ENCODE measurements at places on chromosomes 1 and 21.

GRCh38 chr1:57089855-57090254 is 124.0 kb upstream of the C8B start:
- DNase-seq, result no peak

DNA sequence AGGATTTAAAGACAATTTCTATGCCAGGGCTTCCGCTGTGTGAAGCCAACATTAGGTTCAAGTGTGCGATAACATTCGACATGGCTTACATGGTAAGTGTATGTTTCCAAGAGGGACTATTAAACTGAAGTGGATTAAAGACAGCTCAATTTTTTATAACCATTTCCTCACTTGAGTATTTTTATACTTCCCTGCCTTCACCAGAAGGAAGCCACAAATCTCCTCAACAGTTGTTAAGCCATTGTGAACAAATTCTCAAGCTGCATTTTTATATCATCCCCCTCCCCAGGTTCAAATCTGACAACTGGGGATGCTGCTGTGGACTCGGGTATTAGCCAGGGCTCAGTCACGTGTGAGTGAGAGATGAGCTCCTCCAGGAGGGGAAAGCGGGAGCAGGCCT is 116.3 kb downstream of the RHOU start:
- DNase-seq, result no peak

GRCh38 chr1:195909061-195909460 is 699.2 kb downstream of the KCNT2 start:
- no peak for DNase-seq

DNA sequence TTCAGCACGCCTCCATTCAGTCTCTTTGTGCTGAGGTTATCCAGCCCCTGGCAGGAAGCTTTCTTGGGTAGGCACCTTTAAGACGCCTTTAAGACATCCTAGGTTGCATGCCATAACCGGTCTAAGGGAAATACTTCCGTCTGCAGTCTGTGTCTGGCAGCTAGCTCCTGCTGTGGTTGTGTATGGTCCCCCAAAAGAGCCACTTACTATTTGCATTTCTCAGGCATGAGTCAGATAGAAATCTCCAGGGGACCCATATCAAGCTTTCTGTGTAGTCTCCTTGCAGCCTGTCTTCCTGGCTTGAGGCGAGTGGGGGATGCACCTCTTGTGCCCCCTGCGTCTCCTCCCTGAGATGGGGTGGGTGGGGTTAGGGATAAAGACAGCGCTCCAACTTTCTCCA is 10.0 kb upstream of the RYR2 start:
- DNase-seq, result no peak

- DNase-seq, result no peak
Observed at GRCh38 chr1:45974541-45975269, 157.7 kb downstream of the PIK3R3 start.

- no peak for DNase-seq
Observed at GRCh38 chr21:32184065-32184464, 94.8 kb downstream of the MIS18A start.

- DNase-seq, result no peak
Observed at GRCh38 chr1:44724296-44724954, 6.5 kb downstream of the RNU5D-1 start.

- peak; percentile 69 for DNase-seq
Observed at GRCh38 chr1:186404454-186405051, 28.9 kb downstream of the ODR4 start.

GRCh38 chr1:54105736-54106269 is 47.0 kb downstream of the CDCP2 start:
- no peak for DNase-seq

- no peak for DNase-seq
Observed at GRCh38 chr1:46062651-46063319, 69.6 kb downstream of the PIK3R3 start.

DNA sequence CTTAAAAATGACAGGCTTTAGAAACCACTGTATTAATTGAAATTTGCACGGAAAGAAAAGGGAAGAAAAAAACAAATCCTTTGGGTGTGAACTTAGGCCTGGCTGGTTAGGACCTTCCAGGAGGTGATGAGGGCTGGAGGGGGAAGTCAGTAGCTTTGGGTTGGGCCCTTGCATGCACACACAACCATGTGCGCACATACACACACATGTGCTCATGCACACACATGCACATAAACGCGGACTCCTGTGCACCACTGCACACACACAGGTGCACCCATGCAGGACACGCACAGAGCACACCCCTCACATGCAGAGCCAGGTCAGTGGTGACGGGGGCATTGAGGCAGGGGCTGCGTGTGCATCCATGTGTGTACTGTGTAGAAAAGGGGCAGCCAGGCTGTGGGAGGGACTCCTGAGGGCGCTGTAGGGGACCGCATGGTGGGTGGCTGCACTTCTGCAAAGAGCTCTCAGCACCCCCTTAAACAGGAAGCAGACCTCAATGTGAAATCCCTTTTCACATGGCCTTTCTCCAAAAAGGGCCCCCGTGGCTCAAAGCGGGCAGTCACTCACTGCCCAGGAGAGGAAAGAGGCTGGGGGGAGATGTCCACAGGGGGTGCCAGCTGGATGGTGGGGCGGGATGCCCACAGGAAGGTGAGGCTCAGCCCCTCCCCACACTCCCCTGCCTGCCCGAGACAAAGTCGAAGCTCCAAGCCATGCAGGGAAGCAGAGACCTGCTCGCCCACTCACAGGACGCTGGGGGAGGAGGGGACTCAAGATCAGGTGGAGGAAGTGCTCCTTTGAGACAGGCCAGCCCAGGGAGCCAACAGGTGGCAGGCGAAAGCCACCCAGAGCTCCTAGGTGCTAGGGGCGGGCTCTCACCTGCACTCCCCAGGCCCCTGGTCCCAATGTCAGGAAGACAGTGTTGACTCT is 95.2 kb downstream of the ITPKB start:
- no peak for DNase-seq

DNA sequence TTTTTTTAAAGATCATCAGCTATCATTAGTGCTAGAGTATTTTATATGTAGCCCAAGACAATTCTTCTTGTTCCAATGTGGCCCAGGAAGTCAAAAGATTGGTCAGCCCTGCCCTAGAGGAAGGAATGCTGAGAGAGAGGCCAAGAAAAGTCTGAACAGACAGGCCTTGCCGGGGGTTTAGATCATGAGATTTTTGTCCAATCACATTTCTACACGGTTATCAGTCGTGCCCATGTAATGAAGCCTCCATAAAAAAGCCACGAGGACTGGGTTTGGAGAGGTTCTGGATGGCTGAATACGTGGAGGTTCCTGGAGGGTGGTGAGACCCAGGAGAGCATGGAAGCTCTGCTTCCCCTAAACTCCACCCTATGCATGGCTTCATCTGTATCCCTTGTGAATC is 24.3 kb upstream of the ENO1 start:
- no peak for DNase-seq

GRCh38 chr1:200029035-200029821 is 1.7 kb downstream of the NR5A2 start:
- DNase-seq, result no peak

DNA sequence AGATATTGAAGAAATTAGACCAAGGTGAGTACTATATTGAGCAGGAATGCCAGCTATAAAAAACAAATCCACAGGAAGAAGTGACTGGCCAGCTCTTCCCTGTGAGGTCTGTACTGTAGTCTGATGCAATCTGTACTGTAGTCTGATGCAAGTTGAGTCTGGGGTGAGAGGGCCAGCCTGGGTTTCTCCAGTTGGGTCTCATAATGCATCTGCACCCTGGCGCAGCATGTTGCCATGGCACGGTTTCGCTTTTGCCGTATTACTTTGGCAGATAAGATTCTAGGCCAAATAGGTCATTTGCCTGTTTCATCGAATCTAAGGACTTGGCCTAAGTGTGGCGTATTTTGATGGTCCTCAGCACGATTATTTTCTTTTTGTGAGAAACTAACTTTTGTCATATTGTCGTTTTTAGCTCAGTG is 24.4 kb upstream of the PGD start:
- DNase-seq, result no peak

DNA sequence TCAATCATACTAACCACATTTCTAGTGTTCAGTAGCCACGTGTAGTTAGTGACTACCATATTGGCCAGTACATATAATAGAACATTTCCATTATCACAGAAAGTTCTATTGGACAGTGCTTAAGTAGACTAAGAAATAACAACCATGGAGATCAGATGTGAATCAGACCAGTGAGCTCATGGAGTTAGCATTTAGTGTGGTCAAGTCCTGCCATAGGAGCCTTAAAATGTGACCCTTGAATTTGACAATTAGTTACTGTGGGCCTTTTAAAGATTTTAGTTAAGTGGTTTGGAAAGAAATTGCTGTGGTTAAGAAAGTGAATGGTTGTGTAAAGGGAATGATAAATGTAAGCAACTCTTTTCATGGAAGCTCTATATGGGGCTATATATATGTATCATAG is 123.4 kb downstream of the POU2F1 start:
- no peak for DNase-seq

GRCh38 chr1:22225858-22226589 is 83.1 kb upstream of the WNT4 start:
- no peak for DNase-seq

GRCh38 chr1:1678581-1679380 is 13.8 kb downstream of the SLC35E2B start:
- DNase-seq, result peak; percentile 78

DNA sequence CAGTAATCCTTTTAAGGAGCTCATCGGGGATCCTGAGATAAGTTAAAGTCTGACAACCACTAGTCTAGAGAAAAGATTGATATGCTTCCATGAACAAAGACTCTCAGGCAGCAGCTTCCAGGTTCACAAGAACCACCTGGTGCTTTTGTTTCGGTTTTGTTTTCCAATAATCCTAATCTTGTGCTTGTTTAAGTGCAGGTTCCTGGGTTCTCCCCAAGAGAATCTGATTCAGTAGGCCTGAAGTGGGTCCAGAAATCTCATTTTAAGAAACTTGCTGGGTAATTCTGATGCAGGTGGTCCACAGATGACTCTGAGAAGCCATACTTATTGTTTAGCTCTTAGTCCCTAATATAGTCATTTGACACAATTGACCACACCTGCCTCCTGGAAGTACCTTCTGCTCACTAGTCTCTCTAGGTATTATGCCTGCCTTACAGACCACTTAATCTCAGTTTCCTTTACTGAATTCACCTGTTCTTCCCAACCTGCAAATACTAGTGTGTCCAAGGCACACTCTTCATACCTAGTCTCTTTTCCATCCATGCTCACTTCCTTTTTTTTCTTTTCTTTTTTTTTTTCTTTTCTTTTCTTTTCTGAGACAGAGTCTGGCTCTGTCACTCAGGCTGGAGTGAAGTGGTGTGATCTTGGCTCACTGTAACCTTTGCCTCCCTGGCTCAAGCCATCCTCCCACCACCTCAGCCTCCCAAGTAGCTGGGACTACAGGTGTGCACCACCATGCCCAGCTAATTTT is 20.5 kb upstream of the FRRS1 start:
- DNase-seq, result no peak

- no peak for DNase-seq
Observed at GRCh38 chr1:34800214-34800613, 7.4 kb downstream of the GJA4 start.

GRCh38 chr1:2528016-2528415 is 1.6 kb upstream of the PANK4 start:
- no peak for DNase-seq

- no peak for DNase-seq
Observed at GRCh38 chr1:184387069-184387475, 243 bp downstream of the C1orf21 start.

- peak; percentile 48 for DNase-seq
Observed at GRCh38 chr1:7608628-7609305, 162.3 kb upstream of the VAMP3 start.

- DNase-seq, result no peak
Observed at GRCh38 chr1:105872817-105873216, 1183.7 kb upstream of the PRMT6 start.

DNA sequence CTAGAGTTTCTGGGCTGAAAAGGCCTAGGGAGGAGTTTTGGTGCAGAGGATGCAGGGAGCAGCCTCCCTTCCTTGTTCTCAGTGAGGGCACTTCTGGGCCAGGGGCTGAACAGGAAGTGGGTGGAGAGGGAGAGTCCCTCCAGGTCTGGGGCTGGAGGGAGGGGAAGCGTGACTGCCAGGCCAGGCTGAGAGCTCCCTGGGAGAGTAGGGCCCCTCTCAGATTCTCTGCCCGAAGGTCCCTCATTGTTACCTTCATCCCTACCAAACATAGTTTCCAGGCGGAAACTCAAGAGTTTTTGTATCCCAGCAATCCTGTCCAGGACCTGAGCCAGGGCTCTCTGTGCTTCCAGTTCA is 36.8 kb downstream of the CITED4 start:
- DNase-seq, result no peak

DNA sequence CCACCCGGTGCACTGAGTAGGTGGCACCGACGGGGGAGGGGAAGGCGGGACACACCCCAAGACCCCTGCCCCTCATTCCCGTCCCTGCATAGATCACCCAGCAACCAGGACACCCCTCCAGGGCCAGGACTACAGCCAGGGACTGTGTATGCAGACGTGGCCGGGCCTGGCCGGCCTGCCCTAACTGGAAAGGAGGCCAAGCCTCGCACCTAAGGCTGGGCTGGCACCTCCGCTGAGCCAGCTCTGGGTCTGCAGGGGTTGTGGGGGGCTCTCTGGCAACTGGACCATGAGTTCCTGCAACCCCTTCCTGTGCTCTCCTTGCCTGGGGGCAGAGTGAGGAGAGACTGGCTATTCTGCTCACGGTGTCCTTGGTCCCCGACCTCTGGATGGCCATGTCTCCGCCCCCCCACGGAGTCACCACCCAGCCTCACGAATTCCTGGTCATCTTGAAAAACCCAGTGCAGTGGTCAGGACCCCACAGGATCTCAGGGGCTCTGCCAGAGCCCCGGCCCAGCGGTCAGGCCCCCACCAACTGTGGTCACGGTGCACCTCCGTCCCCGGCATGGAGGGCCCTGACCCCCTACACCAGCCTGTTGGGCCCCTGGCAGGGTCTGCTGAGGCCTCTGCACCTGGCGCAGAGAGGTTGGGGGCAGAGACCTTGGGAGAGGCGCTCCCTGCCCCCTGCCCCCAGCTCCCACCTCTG is 1.1 kb upstream of the FNDC10 start:
- no peak for DNase-seq

DNA sequence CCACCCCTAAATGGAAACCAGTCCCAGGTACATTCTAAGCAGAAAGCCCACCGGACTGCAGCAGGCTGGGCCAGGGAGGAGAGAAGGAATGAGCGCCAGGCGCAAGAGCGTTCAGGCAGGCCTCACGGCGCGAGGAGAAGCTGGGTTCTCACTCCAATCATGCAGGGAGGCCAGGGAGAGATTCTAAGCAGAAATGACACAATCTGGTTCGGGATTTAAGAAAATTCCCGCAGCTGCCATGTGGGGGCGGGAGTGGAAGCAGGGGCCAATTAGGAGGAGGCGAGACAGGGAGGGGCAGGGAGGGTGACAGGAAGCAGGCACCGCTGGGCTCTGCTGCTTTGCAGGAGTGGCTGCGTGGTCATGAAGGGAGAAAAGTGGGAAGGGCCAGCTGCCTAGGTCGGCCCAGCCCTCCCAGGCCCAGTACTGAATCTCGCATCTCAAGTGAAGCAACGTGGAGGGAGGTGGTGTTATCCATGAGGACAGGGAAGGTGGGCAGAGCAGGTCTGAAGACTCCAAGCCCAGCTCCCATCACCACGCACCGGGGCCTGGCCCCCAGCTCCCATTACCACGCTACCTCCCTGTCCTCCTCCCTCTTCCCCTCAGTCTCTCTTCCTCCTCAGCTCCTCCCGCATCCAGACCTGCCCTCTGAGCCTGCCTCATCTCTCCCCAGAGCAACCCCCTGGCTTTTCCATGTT is 11.8 kb downstream of the NPHP4 start:
- DNase-seq, result peak; percentile 78

- peak; percentile 23 for DNase-seq
Observed at GRCh38 chr21:30248844-30249243, 32.9 kb upstream of the CLDN8 start.
